ENCODE measurements at places on chromosomes 13 and 19.

DNA sequence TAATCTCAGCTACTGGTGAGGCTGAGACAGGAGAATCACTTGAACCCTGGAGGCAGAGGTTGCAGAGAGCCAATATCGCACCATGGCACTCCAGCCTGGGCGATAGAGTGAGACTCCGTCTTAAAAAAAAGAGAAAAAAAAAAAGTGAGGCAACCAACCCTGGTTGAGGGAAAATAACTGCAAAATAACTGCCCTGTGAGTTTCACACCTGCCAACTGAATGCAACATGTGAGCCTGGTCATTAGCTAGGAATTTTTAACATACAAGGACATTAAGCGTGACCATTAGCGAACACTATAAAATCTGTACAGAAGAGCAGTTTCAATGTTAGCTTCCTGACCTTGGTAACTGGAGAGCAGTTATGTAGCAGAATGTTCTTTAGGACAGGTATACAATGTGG is 2.4 kb upstream of the CCNP start:
- no peak for DNase-seq

DNA sequence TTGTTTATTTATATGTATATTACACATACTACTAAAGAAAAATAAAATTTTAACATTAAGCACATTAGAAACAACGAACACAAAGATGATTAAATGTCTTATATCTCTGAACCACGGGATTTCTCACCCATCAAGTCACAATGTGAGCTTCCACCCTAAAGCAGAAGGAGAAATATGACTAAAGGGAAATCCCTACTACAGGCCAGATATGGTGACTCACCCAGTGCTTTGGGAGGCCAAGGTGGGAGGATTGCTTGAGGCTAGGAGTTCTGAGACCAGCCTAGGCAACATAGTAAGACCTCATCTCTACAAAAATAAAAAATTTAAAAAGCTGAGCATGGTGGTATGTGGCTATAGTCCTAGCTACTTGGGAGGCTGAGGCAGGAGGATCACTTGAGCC is 24.6 kb downstream of the DCT start:
- DNase-seq, result no peak

- DNase-seq, result no peak
These were observed 2.7 kb upstream of the KLK2 start for GRCh38 chr19:50870417-50871089.

GRCh38 chr19:49415810-49416200 is 7.4 kb downstream of the PTH2 start:
- no peak for DNase-seq

Measured in nucleus accumbens (tissue), 56 donors.